Fibroblast of skin of scalp (primary cell): ENCODE measurements at places on chromosomes 16 and 17.

- DNase-seq, result no peak
Observed at GRCh38 chr17:61710546-61710945, 119.5 kb upstream of the NACA2 start.

DNA sequence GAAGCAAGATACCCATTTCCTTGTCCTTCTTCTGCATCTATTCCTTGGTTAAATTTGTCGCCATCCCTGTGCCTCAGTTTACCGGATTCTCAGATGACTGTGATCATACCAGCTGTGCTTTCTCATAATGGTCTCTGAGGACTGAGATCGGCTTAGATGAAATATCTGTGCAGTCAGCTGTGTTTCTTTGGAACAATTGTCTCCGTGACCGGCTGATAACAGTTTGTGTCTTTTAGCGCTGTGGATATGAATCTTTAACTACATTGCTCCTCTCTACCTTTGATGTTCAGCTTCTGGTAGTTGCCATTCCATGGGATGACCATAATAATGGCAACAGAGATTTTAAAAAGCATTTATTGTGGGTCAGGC lies 473 bp downstream of the FTO start:
- DNase-seq, result no peak

- peak; percentile 14 for DNase-seq
Observed at GRCh38 chr17:36722121-36722902, 120.9 kb downstream of the MRM1 start.

DNA sequence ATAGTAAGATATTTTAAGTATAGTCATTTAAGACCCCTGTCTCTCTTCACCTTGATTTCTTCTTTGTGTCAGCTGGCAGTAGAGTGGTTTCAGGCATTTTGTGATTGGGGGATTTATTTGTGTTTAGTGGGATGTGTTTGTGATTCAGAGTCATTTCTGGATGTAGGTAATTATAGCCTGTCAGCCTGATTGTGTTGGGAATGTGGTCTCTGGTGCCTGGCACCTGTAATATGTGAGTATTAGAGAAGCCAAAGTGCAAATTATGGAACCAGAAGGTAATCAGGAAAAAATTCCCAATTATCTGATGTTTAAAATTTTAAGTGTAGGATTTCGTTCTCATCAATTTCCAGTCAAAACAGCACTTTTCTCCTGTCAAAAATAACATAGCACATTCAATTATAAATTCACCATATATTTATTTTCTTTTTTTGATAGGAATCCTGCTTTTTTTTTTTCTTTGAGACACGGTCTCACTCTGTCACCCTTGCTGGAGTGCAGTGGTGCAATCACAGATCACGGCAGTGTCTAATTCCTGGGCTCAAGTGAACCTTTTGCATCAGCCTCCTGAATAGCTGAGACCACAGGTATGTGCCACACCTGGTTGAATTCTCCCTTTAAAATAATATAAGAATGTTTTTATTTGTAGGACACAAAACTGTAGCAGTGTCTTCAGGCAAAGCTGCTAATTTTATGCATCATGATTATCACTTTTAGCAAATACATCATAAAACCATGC lies 42.7 kb downstream of the ATF7IP2 start:
- no peak for DNase-seq

DNA sequence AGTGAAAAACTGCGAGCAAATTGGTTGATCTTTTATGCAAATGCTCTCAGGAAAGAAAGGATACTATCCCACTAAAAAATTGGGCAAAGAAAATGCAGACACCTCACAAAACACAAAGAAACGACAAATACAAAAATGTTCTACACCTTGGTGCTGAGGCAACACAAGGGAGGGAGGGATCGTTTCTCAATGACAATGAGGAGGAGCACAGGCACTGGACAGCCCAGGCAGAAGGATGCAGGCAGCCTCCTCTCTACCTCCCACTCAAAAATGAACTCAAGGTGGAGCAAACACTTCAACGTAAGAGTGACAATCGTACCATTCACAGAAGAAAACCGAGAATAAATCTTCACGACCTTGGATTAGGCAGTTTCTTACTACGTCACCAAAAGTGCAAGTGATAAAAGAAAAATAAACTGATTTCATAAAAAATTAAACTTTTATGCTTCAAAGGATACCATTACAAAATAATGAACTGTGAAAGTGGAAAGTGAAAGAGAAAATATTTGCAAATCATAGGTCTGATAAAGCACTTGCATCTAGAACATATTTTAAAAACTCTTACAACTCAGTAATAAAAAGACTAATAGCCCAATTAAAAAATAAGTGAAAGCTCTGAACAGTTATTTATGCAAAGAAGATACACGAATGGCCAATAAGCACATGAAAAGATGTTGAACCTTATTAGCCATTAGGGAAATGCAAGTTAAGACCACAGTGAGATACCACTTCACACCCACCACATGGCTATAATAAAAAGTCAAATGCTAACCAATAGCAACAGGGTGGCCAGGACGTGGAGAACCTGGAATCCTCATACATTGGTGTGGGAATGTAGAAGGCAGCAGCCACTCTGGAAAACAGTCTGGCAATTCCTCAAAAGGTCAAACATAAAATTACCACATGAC lies 80.8 kb upstream of the TRAP1 start:
- no peak for DNase-seq

GRCh38 chr17:59366773-59367656 lies 35.6 kb downstream of the YPEL2 start:
- DNase-seq, result peak; percentile 78

DNA sequence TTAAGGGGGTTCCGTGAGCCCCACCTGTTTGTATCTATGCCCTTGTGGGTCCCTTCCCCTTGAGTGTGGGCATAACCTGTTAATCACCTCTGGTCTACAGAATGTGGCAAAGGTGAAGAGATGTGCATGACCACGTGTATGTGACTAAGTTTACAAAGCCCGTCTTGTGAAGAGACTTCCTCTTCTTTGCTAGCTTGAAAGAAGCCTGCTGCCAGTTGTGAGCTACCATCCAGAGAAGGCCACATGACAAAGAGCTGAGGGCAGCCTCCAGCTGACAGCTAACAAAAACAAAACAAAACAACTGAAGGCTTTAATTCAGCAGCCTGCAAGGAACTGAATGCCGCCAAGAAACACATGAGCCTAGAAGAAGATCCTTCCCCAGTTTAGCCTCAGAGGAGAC lies 112.0 kb downstream of the AXIN2 start:
- no peak for DNase-seq

GRCh38 chr16:1407753-1408152 lies 6.8 kb downstream of the UNKL start:
- DNase-seq, result peak; percentile 15

DNA sequence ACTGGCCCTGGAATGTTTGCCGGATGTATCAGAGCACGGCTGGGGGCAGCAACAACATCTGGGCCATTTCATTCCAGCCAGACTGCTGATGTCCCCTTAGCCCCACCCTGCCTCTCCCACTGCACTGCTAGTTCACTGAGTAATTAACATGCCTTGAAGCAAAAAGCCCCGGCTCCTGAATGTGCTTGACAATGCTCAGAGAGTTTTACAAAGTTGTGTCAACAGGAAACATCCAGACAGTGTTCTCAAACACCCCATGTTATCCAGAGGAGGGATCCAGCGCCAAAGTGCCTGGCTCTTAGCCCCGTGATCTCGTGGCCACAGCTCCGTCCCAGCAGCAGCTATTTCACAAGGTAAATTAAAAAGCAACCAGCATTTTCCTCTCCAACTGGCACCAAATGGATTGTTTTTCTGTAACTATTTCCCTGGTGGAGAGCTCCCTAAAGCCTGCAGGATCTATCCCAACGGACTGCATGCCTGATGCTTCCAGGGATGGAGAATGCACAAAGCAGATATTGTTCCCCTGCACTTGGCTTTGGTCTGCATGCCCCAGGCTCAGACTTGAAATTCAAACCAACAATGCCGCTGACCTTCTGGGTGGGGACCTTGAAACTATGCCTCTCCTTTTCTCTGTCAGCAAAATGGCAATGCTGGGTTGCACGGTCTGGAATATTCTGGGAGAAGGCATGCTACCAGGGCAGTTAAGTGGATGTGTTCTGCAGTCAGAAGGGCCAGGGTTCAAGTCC lies 115.6 kb upstream of the CDH5 start:
- DNase-seq, result peak; percentile 92

DNA sequence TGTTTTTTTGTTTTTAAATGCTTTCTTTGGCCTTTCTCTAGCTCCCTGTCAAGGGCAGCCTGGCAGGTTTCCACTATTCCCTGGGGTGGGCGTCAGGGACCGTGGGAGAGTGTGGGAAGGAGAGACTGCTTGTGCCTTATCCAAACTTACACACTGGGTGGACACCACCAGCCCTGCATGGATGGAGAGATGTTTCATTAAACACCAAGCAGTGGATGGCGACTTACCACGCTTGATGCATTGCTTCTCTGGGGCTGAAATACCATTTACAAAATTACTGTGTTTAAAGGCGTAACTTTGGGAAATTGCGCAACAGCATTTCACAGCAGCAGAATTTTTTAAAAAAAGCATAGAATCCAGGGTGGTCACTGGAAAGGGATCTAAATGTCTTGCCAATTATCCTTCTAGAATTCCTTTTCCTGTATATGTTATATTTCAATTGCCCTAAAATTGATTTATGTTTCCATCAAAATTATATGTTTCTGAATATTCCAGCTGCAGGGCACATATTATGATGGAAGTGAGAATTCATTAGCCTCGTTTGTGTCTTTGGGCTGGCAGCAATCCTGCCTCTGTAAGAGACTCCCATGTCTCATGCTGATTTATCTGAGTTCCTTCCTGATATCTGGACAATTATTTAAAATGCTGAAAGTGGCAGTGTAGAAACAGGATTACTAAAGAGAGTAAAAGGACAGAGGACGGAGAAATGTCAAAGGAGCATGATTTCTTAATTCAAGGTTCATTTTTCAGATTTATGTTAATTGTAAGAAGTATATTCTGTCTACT lies 247.3 kb downstream of the GRIN2A start:
- no peak for DNase-seq

DNA sequence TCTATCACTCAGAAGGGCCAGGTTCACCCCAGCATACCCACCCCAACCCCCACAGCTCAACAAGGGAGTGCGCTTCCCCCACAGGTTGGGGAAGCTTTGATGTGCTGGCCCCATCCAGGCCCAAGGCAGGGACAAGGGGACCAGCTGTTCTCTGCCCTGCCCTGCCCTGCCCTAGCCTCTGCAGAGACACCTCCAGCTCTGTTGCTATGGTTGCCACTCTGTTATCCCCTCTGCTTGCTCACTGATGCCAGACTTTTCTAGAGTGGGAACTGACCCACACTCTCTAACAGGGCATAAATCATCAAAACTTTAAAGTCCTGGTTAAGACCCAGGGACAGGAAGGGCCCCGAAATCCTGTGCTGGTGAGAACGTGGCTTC lies 50.4 kb upstream of the ENPP7 start:
- no peak for DNase-seq

- peak; percentile 31 for DNase-seq
Observed at GRCh38 chr17:76121932-76122430, 18.4 kb upstream of the EXOC7 start.

GRCh38 chr16:30394592-30395154 lies 547 bp upstream of the ZNF48 start:
- DNase-seq, result peak; percentile 20

DNA sequence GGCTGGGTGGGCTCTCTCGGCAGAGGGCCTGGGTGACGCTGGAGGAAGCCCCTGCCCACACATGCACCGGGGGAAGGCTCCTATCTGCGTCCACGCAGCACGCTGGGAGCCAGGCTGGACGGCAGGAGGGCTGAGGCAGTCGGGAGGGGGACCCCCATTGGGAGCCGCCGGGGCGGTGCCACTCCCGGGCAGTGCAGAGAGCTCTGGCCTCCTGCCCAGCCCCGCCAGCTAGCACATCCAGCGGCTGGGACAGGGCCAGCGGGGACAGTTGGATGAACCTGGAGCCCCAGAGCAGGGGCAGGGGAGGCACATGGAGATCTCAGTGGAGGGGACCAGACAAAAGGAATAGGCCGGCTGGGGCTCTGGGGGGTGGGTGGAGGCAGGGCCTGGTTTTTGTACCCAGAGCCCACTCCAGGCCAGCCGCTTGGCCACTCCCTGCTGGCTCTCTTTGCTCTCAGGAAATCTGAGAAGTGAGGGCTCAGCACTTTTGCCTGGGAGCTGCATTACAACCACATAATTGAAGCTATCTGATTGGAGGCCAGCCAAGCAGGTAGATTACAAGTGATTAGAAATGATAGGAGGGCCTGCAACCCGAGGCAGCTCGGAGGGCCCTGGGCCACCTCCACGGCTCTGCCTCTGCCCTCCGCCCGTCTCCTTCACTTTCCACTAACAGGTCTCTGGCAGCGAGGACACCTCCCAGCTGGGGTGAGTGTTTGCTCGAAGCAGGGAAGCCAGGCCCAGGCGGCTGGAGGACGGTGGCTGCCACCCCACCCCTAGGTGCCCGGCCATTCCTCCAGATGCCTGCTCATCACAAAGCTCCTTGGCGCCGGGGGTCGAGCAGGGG lies 40.1 kb downstream of the ENGASE start:
- DNase-seq, result peak; percentile 13

GRCh38 chr17:46194393-46195216 lies 1.4 kb upstream of the KANSL1 start:
- DNase-seq, result peak; percentile 87

- no peak for DNase-seq
Observed at GRCh38 chr17:75842963-75843576, 1.1 kb downstream of the UNC13D start.

DNA sequence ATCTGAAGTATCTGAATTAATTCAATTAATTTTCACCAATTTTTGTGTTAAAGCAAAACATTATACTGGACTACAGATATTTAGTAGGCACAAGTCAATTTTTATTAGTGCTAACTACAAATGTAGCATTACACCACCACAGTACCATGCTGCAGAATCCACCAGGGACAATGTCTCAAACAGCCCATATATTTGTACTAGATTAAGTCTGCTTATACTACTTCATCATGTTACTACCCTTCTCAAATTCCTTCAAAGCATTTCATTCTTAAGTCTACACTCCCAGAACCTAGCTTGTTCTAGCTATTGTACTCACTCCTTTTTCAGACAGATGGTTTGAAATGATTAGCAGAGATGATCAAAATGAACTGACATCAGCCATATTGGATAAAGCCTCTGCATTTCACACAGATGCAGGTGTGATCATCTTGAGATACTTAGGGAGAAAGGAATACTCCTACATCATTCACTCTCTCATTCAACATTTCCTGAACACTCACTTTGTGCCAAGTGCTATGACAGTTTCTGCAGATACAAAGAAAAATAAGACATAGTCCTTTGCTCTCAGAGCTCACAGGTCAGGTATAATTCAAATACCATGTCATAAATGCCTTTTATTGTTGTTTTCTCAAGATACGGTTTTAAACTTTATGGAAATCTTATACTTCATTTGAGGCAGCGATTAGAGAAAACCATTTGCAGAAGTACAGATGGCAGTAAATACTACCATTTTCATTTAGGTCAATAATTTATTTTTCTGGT lies 47.7 kb downstream of the SMURF2 start:
- DNase-seq, result peak; percentile 41
